Activated CD4-positive, alpha-beta T cell treated with anti-CD3 and anti-CD28 coated beads, Interleukin-2, amount 50 U/mL, for 4 hours (primary cell): ENCODE measurements at places on chromosomes 2 and 18.

DNA sequence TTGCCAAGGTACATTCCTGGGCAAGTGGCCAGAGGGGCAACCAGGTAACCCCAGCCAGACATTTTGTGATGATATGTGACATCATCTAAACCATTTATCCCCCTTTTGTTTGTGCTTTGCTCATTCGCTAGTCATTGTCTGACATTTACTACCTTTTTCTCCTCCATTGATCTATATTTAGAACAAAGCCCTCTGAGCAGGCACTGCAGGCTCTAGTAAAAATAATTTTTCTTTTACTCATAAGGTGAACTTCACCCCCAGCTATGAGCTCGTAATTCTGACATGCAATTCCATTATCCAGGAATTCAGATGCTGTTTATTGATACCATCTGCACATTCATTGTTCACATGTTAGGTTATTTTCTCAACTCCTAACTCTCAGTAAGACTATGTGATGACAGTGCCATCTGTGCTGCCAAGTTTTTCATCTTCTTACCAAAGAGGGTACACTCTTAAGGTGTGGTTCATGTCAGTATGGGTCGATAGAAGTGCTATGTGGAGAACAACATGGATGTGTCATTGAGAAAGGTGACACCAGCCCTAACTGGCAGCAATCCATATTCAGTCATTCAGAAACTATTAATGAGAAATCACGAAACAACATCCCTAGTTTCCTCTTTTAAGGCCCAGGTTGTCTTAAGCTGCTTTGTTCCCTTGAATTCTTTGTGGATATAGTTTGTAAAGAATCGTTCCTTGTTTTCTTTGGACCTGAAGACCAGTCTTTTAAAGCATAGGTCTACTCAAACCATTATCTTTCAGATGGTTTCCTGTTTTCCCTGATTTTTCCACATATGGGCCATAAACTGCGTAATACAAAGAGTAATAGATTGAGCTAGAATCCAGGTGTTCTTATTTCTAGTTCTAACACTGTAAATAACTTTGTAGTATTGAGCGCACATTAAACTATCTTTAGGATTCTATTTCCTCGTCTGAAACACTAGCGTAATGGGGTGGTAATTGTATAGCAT lies 978.1 kb upstream of the CDH2 start:
- no peak for DNase-seq

- DNase-seq: no peak
Measured at GRCh38 chr2:210157526-210157925, 13.7 kb downstream of the KANSL1L start.

- no peak for DNase-seq
Measured at GRCh38 chr2:160432633-160433032, 61.0 kb downstream of the RBMS1 start.

GRCh38 chr18:32093102-32093511 lies 1.4 kb downstream of the RNF138 start:
- peak; percentile 11 for DNase-seq

DNA sequence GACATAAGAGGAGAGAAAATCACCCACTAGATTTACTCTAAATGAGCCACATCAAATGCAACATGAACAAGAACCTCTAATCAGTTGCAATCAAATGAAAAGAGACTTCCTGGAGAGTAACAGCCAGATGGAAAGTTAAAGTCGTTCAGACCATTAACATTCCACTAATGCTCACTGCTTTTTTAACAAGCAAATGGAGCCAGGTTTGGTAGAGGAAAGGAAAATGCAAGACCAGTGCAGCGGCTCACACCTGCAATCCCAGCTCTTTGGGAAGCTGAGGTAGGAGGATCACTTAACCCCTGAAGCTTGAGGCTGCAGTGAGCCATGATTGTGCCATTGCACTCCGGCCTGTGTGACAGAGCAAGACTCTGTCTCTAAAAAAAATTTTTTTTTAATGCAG lies 48.5 kb downstream of the CACNB4 start:
- no peak for DNase-seq

GRCh38 chr2:54444503-54444902 lies 11.6 kb upstream of the SPTBN1 start:
- DNase-seq: no peak

DNA sequence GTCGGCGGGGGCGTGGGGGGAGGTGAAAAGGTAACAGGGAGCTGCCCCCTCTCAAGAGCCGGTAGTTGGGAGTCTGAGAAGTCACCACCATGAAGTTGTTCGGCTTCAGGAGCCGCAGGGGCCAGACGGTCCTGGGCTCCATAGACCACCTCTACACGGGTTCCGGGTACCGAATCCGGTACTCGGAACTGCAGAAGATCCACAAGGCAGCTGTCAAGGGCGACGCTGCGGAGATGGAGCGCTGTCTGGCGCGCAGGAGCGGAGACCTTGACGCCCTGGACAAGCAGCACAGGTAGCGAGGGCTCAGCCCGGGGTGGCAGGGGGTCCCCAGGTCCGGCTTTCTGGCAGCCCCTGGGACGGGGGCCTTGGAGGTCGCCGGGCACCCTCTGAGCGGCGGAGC lies 47.1 kb upstream of the ZNF519 start:
- DNase-seq: no peak

GRCh38 chr2:152162141-152162540 lies 13.4 kb downstream of the STAM2 start:
- no peak for DNase-seq

DNA sequence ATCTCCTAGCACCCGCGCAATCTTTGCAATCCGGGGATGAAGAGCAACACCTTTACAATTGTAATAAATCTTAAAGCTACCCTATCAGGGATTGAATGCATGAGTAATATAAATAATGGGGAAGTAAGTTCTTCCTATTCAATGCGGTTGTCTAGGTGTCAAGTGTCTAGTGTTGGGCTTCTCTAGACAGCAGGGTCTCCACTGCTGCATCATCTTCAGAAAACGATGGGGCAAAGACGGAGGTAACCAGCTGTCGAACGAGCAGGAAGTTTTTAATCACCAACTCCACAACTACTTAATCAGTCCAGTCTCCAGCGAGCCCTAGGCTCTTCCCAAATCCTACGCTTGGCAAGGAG lies 573 bp downstream of the STAM2 start:
- DNase-seq: no peak

DNA sequence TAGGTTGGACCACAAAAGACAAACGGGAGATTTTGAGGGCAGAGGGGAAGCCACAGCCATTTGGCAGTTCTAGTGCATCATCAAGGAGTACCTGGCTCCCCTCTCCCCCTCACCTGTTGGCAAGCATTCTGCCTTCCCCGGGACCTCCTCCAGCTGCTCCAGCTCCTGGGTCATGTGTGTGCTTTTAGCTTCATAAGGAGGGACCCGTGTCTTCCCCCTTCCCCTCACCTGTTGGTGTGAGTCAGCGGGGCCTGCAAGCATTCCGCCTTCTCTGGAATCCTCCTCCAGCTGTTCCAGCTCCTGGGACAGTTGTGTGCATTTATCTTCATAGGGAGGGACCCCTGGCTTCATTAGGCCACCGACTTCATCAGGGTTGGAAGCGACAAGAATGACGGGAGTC lies 58.8 kb downstream of the SPP2 start:
- no peak for DNase-seq

DNA sequence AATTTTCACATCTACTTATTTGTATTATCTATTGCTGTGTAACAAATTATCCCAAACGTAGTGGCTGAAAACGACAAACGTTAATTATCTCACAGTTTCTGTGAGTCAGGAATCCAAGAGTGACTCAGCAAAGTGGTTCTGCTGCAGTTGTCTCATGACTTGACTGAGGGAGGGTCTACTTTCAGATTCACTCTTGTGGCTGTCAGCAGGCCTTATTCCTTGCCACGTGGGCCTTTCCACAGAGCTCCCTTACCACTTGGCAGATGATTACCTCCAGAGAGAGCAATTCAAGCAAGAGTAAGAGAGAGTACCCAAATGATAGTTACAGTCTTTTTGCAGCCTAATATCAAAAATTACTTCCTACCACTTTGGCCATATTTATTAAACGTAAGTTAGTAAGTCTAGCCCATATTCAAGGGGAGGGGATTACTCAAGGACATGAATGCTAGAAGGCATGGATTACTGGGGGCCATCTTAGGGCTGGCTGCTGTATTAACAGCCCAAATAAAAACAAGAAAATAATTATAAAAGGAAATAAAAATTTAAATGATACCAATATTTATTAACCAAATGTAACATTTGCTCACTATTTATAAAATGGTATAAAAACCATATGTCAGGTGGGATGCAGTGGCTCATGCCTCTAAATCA lies 48.7 kb upstream of the NBEAL1 start:
- DNase-seq: no peak

DNA sequence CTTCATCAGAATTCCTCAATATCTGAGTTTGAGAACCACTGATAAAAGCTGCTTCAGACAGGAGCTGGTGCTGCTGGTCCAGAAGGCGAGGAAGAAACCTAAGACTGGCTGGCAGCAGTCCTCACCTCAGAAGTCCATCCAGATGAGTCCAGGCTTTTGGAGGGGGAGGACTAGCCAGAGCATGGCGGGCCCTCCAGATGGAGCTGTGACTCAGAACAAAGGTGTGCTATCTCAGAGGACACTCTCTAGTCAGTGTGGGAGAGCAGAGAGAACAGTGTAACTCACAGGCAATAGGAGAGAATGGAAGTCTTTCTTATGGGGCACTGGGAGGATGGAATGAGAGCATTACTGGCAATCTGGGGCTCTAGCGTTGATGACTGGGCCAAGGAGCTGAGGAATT lies 191.4 kb downstream of the NYAP2 start:
- no peak for DNase-seq

GRCh38 chr2:63840081-63840784 lies 1.5 kb upstream of the UGP2 start:
- no peak for DNase-seq

- no peak for DNase-seq
Measured at GRCh38 chr2:105626212-105626965, 118.3 kb upstream of the NCK2 start.

DNA sequence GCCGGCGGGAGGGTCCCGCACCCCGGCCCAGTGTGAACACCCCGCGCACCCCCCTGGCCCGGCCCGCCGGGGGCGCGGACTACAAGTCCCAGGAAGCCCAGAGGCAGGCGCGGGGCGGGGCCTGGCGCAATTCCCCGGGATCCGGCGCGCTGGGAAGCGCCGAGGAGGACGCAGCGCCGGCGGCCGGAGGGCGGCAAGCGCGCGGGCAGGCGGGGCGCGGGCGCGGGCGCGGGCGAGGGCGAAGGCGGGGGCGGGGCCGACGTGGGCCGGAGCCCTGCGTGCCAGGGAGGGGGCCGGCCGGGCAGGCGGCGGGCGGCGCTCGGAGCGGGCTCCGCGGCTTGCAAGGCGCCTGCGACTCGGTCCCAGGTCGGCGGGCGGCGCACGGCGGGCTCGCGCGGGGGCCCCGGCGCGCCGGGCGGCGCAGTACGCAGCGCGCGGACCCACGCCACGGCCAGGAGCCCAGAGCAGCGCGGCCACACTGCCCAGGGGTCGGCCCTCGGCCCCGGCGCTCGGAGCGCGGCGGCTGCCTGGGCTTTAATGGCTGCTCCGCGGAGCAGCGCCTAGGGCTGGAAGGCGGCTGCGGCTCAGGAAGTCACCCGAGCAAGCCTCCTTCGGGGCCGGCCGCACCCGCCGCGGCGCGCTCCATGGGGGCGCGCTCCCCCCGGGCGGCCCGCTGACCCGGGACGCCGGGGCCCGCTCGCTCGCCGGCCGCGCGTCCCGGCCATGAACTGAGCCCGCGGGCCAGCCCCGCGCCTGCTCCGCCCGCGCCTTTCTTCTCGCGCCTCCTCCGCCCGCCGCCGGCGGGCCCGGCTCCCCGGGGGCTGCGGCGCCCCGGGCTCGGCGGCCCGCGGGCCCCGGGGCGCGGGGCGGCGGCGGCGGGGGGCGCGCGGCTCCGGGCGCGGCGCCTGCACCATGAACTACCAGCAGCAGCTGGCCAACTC lies at the start of gene AGAP1:
Gene AGAP1 (plus strand): TSS at position 269 of the 941 bp plus-strand sequence.
- no peak for DNase-seq

GRCh38 chr2:34307636-34308035 lies 708.5 kb upstream of the FAM98A start:
- DNase-seq: no peak

DNA sequence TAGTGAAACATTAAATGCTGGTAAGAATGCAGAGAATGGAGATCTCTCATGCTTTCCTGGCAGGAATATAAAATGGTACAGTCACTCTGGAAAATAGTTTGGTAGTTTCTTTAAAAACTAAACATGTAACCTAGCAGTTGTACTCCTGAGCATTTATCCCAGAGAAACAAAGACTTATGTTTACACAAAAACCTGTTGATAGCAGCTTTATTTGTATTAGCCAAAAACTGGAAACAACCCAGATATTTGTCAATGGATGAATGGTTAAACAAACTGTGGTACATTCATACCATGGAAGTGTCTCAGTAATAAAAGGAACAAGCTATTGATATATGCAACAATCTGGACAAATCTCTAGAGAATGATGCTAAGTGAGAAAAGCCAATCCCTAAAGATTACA lies 81.7 kb upstream of the CTAGE1 start:
- no peak for DNase-seq

DNA sequence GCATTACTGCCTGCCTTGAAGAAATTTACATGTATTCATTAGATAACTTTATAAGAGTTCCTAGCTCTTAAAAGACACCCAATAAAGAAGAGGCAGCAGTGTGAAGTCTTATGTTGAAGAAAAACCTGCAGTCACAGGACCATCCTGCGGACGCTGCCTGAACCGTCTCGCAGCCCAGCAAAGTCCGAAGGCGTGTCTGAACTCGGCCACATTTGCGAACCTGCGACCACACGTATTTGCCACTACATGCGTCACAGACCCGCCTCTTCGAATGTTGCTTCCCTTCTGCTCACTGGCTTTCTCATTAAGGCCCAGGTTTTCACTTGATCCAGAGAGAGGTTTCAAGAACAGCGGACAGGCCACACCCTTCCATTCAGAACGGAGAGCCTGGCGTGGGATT lies 41.2 kb downstream of the CNGA3 start:
- no peak for DNase-seq

- DNase-seq: no peak
Measured at GRCh38 chr2:227939271-227940027, 68.0 kb downstream of the DAW1 start.

DNA sequence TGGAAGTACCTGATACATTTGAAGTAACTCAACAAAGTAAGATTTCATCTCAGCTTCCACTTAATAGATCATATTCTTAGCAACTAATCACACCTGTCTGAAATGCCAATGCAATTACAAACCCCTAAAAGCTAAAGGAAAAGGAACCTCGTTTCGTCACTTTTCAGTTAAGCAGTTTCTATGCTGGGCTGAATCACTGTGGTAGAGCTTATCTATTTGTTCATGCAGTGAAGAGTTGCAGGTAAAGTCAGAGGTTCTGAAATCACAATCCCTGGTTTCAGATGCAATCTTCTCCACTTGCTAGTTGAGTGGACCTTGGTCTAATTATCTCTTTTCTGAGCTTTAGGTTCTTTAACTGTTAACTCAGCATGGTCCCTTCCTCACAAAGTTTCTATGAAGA lies 6.3 kb downstream of the HRH4 start:
- DNase-seq: no peak

DNA sequence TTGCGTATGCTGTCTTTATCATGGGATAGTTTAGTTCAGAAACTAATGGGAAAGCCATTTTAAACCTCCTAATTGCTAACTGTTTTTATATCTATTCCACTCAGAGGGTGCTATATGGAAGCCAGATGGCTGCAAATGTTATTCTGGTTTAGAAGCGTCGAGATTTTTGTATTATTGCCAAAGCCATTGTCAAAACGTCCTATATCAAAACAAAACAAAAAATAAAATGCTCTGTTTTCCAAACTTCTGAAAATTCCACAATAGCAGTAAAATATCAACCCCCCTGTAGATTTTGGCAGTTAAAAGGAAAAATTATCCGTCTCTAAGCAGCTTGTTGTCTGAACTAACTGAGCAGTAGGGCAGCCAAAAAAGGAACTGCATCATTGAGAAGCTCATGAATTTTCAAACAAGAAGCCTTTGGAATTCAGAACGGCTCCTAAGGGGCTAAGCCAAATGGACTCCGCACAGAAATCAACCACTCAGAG lies 195.4 kb upstream of the CWC22 start:
- no peak for DNase-seq
